ENCODE measurements at places on chromosomes 12 and 14.

- peak; percentile 10 for DNase-seq
These were observed 732 bp downstream of the ZNF664 start for GRCh38 chr12:123973552-123974341.

GRCh38 chr14:68945190-68945584 is 33.9 kb downstream of the ACTN1 start:
- DNase-seq = no peak

DNA sequence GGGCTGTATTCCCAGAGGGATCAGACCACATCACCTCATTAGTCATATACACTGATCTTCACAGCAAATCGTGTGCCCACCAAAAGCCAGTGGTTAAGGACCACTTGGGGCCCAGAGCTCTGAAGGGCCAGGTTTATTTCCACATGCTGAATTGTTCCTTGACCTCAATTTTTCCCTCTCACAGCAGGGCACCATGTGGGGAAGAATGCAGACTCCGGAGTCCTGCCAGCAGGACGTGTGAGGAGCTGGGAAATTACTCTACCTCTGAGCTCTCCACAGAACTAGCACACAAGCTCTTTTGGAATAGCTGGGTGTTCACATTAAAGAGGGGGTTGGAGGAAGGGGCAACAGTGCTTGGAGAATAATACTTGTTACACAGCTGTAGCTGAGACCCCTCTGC is 57.6 kb upstream of the SEL1L start:
- DNase-seq = no peak

- DNase-seq = no peak
These were observed 1.4 kb upstream of the JAG2 start for GRCh38 chr14:105169776-105170655.

DNA sequence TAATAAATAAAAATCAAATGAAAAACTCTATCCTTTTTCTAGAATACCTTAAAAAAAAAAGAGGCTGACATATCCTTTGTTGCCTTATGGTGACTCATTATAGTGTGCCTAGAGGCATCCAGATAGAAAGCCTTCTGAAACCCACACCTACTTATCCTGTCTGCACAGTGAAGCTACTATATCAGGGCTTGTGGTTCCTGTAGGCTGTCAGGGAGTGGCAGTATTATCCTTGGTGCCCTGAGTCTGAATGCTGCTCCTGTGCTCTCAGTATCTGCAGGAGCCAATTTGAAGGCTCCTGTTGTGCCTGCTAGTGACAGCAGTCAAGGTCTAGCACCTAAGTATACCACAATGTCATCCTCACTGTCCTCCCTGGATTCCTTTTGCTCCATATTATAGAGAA is 168.4 kb upstream of the AVPR1A start:
- no peak for DNase-seq

GRCh38 chr12:132077322-132078100 is 66.6 kb downstream of the DDX51 start:
- DNase-seq = no peak

DNA sequence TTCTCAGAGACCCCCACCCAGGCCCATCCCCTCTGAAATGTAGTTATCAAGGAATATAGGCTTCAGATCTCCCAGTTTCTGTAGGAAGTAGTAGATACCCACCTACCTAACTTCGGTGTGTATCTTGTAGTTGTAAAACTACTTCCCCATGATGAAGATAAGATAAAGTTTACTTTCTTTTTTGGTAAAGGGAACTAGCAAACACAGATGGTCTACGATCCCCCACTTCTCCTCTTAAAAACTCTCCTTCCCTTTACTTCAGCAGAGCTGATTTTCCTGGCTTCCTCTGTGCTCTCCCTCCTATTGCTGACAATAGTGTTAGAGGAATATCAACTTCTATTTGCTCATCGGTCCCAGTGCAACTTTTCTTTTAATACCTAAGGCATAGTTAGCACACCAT is 395.2 kb downstream of the RPL10L start:
- no peak for DNase-seq

- no peak for DNase-seq
These were observed 2.9 kb downstream of the HEBP1 start for GRCh38 chr12:12997156-12997555.

- no peak for DNase-seq
These were observed 133.9 kb downstream of the TBX5 start for GRCh38 chr12:114272071-114272470.

GRCh38 chr14:87503711-87504110 is 489.3 kb downstream of the GALC start:
- no peak for DNase-seq

- DNase-seq = no peak
These were observed 90.2 kb downstream of the KDM2B start for GRCh38 chr12:121490401-121491281.

GRCh38 chr14:77260631-77261030 is 10.4 kb downstream of the NGB start:
- no peak for DNase-seq

GRCh38 chr12:99619389-99620158 is 28.0 kb upstream of the GARIN6 start:
- DNase-seq = no peak

- DNase-seq = no peak
These were observed 18.2 kb upstream of the CACNA2D4 start for GRCh38 chr12:1936406-1937320.

DNA sequence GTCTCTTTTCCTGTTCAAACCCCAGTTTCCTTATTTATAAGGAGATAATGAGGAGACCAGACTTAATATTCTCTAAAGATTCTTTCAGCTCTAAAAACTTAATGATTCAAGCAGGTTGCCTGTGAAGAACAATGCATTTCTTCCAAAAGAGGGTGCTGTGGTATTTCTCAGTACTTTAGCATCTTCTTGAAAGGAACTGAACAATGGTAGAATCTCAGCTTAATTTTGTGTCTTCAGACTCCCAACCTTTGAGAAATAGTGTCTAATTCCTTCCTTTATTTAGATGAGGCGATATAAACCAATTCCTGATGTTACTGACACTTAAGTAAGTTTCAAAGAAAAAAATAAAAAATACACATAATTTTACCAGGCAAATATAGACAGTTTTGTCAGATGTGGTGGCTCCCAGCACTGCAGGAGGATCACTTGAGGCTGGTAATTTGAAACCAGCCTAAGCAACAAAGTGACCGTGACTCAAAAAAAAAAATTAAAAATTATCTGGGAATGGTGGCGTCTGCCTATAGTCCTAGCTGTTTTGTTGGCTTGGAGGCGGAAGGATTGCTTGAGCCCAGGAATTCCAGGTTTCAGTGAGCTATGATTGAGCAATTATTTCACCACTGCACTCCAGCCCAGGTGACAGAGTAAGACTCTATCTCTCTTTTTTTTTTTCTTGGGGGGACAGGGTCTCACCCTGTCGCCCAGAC is 76.9 kb upstream of the PSMA6 start:
- DNase-seq = no peak

DNA sequence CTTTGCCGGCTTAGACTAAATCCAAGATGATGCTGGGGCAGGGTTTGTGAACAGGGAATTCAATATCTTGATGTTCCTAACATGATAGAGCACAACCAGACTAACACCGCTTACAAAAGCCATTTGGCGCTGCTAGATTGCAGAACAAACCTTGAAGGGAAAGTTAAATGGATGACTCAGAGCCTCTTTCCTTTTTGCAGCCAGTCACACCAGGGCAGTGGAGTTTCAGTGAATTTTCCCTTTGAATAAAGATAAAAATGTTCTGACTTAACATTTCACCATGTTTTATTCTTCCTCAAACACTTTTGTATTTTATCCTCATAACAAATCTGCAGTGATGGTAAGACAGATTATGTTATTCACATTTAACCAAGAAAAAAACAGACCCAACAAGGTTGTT is 47.3 kb downstream of the PDE6H start:
- DNase-seq = no peak

DNA sequence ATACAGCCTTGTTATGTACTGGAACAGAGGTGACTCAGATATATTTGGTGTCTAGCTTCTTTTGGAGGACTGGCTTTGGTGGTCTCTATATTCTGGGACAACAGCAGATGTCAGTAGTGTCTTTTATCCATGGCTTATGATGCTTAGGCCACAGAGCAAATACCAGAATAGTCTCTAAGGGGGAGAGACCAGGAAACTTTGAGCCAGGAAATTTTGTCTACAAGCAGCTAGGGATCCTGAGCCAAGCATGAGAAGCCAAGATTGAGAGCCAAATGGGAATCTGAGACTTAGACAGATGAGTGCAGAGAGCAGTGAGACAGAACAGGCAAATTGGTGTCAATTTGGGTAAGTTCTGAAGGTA is 28.4 kb upstream of the PTPRR start:
- no peak for DNase-seq

- no peak for DNase-seq
These were observed 122.2 kb upstream of the NAP1L1 start for GRCh38 chr12:76206677-76207072.

- no peak for DNase-seq
These were observed 615.2 kb downstream of the RPS29 start for GRCh38 chr14:48970943-48971342.

DNA sequence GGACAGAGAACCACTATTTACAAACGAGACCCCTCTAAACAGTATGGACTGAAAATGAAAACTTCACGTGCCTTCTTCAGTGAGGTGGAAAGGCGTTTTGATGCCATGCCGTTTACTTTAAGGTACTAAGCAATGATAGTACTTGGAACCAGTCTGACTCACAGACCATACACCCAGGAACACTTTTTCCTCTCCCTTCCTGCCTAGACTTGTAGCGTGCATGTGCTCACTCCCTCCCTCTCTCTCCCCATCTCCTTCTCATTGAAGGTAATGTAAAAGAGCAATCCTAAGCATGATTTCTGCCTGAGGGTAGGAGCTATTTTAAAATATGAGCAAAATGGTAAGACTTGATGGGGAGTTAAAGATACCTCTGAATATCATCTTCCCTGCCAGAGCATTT is 5.9 kb upstream of the RPL41 start:
- no peak for DNase-seq

DNA sequence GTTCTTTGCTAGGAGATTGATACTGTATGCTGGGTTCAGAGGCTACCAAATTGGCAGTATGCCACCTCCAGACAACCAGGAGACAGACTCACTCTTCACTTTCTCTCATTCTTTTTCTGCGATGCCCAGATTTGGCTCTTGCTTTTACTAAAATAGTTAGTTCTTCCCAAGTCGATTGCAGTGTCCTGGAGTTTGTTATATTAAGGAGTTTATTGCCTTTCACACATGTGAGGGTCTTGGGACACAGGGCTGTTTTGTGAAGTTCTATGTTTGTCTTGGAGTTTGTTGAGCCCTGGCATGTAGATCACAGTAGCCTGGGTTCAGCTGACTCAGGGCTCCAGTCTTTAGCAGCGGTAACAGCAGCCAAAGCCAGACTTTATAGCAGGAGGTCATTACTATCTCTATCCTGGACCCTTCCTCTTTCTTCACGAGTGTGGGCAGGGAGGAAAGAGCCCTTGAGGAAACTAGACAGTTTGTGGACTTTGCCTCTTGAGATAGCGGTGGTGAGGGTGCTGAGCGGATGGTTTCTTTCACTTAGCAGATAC is 1.6 kb downstream of the MLEC start:
- DNase-seq = no peak

- DNase-seq = no peak
These were observed 132.9 kb downstream of the DICER1 start for GRCh38 chr14:95024380-95024779.

GRCh38 chr12:76782526-76782925 is 18.6 kb downstream of the ZDHHC17 start:
- DNase-seq = no peak

DNA sequence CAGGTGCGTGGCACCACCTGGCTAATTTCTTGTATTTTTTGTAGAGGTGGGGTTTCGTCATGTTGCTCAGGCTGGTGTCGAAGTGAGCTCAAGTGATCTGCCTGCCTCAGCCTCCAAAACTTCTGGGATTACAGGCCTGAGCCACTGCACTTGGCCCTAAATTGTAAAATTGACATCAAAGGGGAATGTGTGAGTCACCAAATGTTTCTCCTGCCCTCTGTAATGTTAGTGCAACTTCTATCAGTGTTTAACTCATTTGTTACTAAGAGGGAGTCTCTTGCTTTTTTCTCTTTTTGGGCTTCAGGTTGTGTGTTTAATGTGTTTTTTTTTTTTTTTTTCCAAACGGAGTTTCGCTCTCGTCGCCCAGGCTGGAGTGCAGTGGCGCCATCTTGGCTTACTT is 2.3 kb downstream of the TULP3 start:
- no peak for DNase-seq

GRCh38 chr12:40911676-40912075 is 219.4 kb downstream of the CNTN1 start:
- no peak for DNase-seq

DNA sequence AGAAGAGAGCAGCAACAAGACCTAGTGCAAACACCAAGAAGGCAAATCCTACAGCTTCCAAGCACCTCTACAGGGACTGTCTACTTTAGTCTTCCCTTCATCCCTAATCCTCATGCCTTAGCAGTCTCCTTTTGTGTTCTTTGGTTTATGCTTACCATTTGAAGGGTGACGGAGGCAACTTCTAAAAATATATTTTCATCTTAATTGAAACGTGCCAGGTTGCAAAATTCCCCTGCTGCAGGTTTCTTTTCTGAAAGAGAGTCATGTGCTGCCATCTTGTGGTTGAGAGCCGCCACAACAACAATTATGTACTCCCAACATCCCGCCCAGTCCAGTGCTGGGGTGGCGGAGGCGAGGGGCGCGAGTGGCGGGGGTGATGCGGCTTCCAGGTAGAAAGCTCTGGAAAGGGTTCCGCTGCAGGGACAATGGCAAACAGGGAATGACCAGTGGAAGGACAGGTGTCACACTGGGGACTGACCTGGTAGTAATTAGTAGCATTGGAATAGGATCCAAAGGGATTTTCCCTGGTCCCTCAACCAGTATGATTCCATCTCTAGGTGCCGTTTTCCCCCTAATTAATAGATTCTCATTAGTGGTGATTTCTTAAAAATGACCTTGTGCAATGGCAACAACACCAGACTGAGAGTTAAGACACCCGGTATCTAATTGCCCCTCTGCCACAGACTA is 80.3 kb upstream of the GNG2 start:
- peak; percentile 85 for DNase-seq

- no peak for DNase-seq
These were observed 4.1 kb upstream of the ACVR1B start for GRCh38 chr12:51947246-51947996.

DNA sequence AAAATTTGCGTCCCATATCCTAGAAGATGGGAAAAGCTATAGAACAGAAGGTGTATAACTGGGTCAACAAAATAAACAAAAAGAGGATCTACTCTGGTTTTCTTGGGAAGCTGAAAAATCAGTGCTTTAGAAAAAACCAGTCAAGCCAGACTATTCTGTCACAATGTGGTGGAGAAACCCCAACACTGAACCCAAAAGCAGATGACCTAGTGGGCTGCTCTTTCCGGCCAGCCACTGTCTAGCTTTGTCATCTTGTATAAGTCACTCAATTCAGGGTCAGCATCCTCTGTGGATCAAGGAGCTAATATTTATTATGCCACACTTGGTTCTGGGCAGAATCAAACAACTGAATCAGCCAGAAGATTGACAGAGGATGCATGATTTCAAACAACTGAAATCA is 26.6 kb upstream of the TMCC3 start:
- DNase-seq = no peak
